ENCODE measurements at places on chromosomes 6 and 20.

DNA sequence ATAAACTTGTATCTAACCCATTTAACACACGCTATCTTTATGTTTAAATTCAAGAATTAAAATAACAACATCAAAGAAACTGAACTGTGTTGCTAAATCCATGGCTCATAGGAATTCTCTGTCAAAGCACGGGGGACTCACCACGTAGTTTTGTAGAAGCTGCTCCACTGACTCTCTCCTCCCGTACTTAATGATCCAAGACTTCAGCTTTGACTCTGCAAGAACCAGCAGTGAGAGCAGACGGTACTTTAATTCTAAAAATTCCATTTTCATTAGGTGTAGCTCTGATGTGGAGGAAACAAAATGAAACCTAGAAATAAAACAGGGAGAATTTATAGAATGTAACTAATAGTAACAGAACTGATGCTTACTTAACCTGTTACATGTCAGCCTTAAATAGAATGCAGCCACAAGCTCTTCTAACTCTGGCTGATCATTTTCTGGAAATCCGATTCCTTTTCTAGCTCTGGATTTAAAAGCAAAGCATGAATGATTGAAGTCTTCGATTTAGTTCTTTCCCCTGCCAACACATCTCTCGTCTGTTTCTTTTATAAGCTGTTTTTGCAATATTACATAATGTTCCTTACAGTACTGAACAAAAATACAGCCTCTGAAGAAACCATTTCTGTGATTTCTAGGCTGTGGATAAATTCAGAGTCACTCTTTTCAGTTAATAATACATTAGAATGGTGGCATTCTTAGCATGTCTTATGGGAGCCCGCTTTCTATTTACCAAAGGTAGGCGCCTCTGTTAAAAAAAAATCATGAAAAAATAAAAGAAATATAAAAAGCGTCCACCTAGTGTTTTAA is 165.5 kb downstream of the SYNE1 start:
- DNase-seq: no peak

DNA sequence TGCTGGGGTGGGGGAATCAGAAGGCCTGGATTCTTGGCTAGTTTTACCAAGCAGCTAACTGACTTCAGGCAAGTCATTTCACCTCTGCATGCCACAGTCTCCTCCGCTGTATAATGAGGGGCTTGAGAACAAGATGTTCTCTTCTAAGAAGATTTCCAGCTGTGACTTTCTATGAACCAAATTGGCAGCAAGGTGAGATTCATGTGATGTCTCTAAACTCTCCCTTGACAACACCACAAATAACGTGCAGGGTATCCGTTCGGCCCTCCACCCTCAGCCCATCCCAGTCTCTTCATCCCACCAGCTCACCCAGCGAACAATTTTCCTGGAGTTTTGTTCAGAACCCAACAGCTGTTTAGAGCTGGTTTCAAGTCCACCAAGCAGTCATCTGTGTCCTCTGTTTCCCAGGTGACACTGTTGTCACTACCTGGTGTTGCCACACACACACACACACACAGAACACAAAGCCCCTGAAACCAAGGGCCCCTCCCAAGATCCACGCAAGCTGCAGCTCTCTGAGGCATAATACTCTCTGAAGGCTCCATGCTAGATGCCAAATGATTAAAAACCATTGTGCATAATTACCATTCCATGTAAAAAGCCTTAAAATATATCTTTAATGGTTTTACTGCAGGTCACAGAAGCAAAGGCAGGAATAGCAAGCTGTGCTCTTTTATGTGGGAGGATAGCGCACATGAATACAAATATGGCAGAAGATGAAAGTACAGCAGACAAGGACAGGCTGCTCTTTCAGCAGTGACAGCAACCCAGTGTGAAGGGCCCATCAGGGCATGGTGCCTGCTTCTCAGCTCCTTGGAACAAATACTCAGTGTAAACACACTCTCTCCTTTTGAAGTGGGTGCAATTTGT is 48.2 kb downstream of the ARHGAP18 start:
- no peak for DNase-seq

- no peak for DNase-seq
Measured at GRCh38 chr6:3965071-3965718, 113.7 kb downstream of the FAM217A start.

GRCh38 chr6:133169901-133170300 is 71.3 kb upstream of the EYA4 start:
- DNase-seq: no peak

DNA sequence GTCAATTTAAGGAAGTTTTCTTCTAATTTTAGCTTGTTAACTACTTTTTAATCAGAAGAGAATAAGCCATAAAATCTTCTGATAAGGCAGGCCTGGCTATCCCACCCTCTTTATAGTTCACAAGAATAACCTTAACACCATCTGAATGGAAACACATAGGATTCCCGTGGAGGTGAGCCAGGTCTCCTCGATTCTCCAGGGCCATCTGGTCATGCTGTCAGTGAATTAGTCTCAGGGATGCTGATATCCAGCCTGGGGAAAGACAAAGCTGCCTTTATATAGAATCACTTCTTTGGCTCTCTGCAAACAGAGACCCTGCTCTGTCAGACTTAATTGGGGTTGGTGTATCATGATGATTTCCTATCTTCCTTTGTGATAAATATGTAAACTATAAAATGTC is 30.1 kb upstream of the TAGAP start:
- DNase-seq: no peak

- no peak for DNase-seq
Measured at GRCh38 chr20:53164072-53164471, 191.9 kb downstream of the TSHZ2 start.

DNA sequence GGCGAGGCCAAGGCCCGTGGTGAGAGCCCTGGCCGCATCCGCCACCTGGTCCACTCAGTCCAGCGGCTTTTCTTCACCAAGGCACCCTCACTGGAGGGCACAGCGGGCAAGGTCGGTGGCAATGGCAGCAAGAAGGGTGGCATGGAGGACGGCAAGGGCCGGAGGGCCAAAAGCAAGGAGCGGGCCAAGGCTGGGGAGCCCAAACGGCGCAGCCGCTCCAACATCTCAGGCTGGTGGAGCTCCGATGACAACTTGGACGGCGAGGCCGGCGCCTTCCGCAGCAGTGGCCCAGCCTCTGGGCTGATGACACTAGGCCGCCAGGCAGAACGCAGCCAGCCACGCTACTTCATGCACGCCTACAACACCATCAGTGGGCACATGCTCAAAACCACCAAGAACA is 109.2 kb upstream of the MYL9 start:
- no peak for DNase-seq

DNA sequence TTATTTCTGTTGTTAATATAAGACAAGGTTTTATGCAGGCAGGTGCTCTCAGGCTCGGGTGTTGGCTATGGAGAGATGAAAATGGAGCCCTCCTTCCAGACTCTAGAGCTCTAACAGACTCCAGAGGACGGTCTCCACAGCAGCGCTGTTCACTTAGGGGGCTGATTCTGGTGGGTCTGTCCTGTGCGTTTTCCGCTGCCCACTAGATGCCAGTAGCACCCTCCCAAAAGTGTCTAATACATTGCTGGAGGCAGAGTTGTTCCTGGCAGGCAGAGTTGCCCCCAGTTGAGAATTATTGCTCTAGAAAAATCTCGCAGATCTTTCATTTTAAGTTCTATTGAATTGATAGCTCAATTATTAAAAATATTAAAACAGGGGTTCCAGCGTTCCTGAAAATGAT is 109.9 kb downstream of the MAP3K4 start:
- DNase-seq: peak; percentile 6

DNA sequence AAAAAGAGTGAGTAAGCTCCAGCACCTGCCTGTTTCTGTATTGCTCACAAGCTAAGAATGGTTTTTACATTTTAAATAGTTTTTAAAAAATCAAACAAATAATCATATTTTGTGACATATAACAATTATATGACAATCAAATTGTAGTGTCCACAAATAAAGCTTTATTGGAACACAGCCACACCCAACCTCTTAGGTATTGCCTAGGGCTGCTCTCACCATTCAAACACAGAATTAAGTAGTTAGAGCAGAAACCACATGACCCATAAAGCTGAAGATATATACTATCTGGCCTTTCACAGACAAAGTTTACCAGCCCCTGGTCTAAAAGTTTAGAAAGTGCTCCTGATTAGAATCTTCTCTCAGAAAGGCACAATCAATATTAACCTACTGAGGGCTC is 11.2 kb downstream of the TNFRSF21 start:
- DNase-seq: no peak

DNA sequence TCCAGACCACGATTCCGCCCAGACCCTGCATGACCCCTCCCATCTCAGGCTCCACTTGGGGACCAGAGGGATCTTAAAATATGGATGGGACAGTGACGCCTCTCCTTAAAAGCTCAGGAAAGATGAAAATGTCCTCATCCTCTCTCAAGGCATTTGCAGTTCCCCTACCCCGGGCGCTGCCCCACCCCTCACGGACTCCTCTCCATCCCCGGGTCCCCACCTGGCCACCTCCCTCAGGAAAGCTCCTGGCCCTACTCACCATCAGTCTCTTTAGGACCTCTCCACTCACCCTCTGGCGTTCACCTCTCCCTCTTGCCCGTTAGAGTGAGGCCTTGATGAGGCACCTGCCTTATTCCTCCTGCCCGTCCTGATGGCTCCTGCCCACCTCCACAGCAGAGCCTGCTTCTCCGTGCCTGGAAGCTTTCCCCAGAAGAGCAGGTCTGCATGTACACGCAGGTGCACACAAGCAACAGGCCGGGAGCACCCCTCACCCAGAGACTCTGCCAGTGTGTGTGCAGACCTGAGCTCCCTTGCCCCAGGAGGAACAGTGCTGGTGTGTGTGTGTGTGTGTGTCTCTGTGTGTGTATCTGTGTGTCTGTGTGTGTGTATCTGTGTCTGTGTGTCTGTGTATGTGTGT is 105.6 kb upstream of the NXT1 start:
- no peak for DNase-seq

DNA sequence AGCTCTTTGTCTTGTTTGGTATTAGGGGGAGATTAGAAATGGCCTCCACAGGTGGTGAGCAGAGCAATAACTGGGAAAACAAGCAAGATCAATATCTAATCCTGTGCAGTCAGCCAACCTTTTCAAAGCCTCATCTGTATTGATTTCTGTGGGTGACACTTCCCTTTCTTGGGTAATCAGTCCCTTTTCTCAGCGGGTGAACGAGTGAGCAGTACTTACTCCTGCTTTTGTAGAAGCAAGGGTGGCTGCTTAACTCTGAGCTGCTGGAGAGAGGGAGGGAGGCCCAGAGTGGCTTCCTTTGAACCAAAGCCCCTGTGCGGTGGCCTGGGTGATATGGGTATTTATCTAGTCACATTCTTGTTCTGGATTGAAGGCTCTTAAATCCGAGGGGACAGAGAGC is 254.8 kb upstream of the CHD6 start:
- DNase-seq: no peak

- DNase-seq: peak; percentile 45
Measured at GRCh38 chr6:87397656-87398055, 10.1 kb upstream of the CFAP206 start.

- DNase-seq: no peak
Measured at GRCh38 chr6:122619309-122619708, 9.1 kb downstream of the PKIB start.

DNA sequence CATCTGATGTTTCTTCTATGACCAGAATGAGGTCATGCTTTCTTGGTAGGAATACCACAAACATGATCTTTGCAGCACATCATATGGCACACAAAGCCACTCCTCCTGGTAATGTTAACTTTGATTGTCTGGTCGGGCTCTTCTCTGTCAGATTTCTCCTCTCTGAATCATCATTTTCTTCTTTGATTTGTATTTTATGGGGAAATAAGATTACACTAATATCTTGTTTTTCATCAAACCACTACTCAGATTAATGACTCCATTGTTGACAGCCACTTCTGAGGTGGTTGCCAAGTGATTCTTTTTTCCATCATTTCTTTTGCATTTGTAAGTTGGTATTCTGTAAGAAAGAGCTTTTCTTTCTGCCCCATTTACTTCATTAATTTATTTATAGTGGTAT is 29.5 kb downstream of the TRMT11 start:
- no peak for DNase-seq

GRCh38 chr6:145904391-145904790 is 59.8 kb downstream of the SHPRH start:
- DNase-seq: no peak

DNA sequence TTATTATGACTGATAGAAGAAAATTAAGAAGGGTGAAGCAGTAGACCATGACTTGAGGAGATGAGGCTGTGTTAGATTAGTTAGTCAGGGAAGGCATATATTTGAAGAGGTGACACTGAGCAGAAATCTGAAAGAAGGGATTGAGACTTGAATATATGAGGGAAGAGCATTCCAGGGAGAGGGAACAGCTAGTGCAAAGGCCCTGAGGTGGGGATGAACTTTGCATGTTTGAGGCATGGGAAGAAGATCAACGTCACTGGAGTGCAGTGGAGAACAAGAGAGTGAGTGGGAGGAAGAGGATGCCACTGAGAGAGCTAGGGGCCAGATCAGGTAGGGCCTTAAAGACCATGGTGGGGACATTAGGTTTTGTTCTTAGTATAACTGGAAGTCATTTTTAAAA is 119.0 kb downstream of the ZDHHC14 start:
- no peak for DNase-seq

- DNase-seq: no peak
Measured at GRCh38 chr6:28002161-28002560, 45.1 kb downstream of the OR2B6 start.

DNA sequence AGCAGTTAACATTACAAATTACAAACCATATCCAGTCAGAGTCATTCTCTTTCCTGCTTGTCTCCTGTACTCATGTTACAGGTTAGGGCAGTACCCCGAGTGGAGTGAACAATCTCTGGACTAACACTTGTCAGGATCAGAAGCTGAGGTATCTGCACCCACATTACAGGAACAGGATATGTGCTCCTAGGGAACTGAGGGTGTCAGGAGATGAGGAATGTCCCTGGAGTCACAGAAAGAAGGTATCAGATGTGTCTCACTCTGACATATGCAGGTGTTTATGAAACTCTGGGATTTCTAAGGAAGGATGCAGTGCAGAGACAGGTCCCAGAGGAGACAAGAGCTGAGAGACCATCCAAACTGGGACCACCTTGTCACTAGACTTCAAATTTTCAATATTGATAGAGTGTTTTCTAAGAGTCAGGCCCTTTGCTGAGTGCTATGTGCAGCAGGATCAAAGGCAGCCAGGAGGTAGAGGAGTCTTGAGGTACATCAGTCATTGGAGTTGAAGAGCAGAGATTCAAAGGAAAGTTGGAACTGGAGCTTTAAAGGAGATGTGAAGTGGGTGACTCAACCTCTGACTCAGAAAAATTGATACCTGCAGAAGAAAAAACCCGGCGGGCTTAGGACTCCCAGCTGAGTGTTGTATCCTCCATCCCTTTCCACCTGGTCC is 12.6 kb downstream of the HLA-DPB1 start:
- no peak for DNase-seq

All from SK-N-DZ (cell line).